Vagina (tissue), 2 donors: ENCODE measurements at places on chromosomes 11 and 22. TPM values are rescaled to one million over a fixed set of nuclear protein-coding genes. Genes with fewer than 3 reads are reported as not detected.

DNA sequence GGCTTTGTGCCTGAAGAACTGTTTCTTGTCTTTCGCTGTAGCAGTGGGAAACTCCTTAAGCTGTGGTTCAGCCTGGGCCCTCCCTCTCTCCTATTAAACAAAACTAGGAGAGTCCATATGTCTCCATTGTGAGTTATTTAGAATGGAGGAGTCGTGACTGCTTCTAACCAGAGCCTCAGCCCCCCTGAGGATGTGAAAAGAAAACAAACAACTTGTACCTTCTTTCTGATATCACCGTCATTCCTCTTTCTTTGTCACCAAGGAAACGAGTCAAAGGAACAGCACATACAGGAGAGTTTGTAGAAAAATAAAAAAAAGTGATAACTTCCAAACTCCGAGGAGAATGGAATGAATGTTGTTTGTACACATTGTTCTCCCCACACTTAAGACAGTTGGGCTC is 11.6 kb upstream of the EXT2 start:
- no peaks in the 10 kb centered on the region for H3K36me3 ChIP-seq
- DNase-seq, result no peak
- H3K27ac ChIP-seq, result no peak overlapping the region
- no peak overlapping the region for H3K4me3 ChIP-seq

DNA sequence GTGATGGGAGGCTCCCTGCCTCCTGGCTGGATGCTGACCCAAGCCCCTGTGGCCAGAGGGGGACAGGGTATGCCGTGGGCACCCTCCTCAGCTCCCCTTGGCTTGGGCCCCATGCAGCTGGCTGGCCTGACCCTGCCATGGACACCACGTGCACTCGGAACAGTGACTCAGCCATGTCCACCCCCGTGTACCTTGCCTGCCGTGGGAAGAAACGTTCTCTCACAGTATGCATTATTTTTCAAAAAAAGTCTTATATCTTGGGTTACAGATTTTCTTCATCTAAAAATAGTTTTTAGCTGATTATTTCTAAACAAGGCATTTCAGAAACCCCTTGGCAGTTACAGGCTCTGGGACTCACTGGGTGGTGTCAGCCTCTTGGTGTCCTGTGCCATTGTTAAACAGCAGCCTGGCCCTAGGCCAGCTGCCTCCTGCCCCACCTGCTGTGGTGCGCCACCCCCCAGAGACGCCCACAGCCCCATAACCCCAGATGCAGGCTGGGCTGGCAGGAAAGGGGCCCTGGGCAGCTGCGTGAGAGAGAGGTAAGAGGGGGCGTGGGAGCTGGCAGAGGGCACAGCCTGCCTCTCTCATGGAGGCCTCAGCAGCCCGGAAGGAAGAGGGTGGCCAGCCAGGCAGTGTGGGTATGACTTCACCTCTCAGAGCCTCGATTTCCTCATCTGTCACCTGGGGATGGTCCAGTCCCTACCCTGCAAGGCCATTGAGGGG is 99.8 kb downstream of the MORC2 start:
- H3K4me3 ChIP-seq, result no peak overlapping the region
- no peak overlapping the region for H3K27ac ChIP-seq
- no peak for DNase-seq
- H3K36me3 ChIP-seq, result no peaks in the 10 kb centered on the region
- H3K27me3 ChIP-seq, result no peaks in the 10 kb centered on the region

- peaks cover 6% of the 10 kb centered on the region for H3K36me3 ChIP-seq
- DNase-seq, result no peak
- no peak overlapping the region for H3K27ac ChIP-seq
- H3K27me3 ChIP-seq, result no peaks in the 10 kb centered on the region
Observed at GRCh38 chr11:124667601-124668000, 5.9 kb downstream of the SIAE start.

DNA sequence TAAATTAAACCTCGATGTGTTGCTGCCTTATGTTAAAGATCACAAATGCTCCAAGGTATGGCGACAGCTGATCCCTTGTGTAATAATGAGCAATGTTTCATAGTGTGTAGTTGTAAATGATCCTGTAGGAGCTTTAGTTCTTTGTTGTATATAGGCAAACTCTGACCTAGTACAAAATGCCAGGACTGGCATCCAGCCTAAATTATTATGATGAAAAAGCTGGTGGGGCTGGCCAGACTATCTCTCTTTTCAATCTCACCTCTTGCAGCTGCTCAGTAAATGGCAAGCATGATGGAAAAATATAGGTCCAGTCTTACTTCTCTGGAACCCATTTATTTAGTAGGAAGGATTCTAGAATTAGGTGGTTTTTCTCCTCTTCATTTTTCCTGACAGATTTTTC is 345.1 kb upstream of the C11orf87 start:
- DNase-seq, result no peak
- peaks cover 8% of the 10 kb centered on the region for H3K4me1 ChIP-seq
- no peaks in the 10 kb centered on the region for H3K27me3 ChIP-seq
- H3K36me3 ChIP-seq, result no peaks in the 10 kb centered on the region

DNA sequence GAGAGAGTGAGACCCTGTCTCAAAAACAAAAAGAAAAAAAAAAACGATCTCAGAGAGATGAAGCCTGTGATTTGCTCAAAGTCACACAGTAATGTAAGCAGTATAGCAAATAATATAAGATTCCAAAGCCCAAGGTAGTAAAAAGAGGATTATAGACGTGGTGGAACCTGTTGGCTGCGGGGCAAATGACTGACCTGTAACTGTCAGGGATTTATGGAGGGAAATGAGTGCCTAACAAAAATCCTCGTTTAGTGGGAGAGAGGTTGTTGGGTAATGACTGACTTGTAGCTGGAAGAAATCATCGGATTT is 723 bp upstream of the CLP1 start:
- H3K4me1 ChIP-seq, result peaks cover 23% of the 10 kb centered on the region
- no peaks in the 10 kb centered on the region for H3K27me3 ChIP-seq
- peaks cover 23% of the 10 kb centered on the region for H3K36me3 ChIP-seq
- H3K4me3 ChIP-seq, result peak overlapping the region; percentile 70
- peak overlapping the region; percentile 92 for H3K27ac ChIP-seq
- no peak for DNase-seq

- no peaks in the 10 kb centered on the region for H3K36me3 ChIP-seq
- peak overlapping the region; percentile 43 for H3K27ac ChIP-seq
- DNase-seq, result no peak
- peaks cover 64% of the 10 kb centered on the region for H3K4me1 ChIP-seq
- H3K27me3 ChIP-seq, result no peaks in the 10 kb centered on the region
- H3K4me3 ChIP-seq, result no peak overlapping the region
Observed at GRCh38 chr11:26946257-26946716, 47.6 kb upstream of the FIBIN start.

GRCh38 chr11:17171343-17171742 is 36.4 kb downstream of the PIK3C2A start:
- H3K27me3 ChIP-seq, result no peaks in the 10 kb centered on the region
- no peak for DNase-seq
- no peaks in the 10 kb centered on the region for H3K36me3 ChIP-seq
- no peak overlapping the region for H3K4me3 ChIP-seq
- H3K27ac ChIP-seq, result no peak overlapping the region
- H3K4me1 ChIP-seq, result no peaks in the 10 kb centered on the region

DNA sequence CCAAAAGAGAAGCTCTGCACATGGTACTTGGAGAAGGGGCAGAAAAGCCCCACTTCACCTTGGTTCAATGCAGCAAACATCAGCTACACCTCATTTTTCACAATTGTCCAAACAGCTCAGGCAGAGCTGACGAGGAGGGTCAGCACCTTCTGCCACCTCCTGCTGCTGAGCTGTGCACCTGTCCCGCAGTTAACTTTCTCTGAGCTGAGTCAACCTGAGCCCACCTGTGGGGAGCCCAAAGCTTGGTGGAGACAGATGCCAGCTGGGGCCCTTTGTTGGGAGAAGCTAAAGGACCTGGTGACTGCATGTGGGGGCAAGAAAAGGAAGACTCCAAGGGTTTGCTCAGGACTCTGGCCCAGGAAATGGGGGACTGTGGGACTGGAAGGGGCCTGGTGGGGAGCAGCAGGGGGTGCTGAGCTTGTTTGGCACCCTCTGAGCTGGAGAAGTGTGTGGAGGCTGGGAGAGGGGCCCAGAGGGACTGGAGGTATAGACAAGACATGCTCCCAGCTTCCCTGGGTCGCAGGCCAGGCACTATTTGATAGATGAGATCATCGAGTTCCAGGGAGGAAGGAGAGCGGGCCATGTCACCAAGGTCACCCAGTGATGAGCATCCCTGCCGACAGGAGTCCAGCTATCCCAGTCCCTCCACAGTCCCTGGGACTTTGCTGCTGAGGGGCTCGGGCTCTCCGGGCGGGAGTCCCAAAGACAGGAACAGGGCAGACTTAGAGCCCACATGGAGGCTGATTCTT is 53.5 kb downstream of the KCNJ4 start:
- peaks cover 8% of the 10 kb centered on the region for H3K4me1 ChIP-seq
- no peak overlapping the region for H3K4me3 ChIP-seq
- no peak for DNase-seq
- no peaks in the 10 kb centered on the region for H3K36me3 ChIP-seq

DNA sequence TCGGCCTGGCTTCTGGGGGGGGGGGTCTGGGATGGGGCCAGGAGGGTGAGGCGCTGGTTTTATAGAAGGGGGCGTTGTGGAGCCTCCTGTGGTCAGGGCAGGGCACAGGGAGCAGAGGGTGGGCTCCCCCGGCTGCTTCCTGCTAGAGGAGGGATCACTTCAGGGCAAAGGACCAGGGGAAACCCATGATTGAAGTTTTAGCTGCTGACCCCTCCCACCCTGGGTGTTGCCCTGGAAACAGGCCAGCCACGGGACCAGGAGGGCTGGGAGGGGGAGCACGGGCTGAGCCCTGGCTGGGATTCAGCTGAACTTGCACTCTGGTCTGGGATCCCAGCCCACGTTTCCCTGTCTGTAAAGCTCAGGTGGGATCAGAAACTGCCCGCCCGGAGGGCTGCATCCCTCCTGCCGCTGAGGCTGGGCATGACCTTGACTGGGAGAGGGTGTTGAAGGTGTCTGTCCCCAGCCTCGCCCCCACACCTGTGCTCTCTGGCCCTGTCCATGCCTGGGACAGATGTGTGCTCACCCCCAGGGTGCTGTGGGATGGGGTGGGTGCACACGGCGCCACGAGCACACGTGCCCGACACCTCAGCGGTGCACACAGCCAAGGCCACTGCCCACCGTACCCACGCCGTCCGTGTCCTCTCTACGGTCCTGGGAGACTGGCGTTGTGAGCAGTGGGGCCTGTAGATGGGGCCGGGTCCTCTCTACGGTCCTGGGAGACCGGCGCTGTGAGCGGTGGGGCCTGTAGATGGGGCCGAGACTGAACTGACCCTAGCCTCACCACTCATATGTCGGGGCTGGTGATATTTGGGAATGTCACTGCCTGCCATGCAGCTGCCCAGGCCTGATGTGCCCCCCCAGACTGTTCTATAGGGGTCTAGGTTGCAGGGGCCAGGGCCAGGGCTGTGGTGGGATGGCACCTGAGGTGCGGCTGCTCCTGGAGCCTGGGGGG is 2.3 kb downstream of the TSPAN4 start:
- H3K27ac ChIP-seq, result peak overlapping the region; percentile 86
- H3K36me3 ChIP-seq, result peaks cover 13% of the 10 kb centered on the region
- no peaks in the 10 kb centered on the region for H3K27me3 ChIP-seq
- peaks cover 86% of the 10 kb centered on the region for H3K4me1 ChIP-seq
- no peak for DNase-seq

GRCh38 chr11:100404907-100405306 is 282.2 kb upstream of the ARHGAP42 start:
- no peak overlapping the region for H3K4me3 ChIP-seq
- no peaks in the 10 kb centered on the region for H3K4me1 ChIP-seq
- no peak overlapping the region for H3K27ac ChIP-seq
- H3K27me3 ChIP-seq, result no peaks in the 10 kb centered on the region
- DNase-seq, result no peak
- no peaks in the 10 kb centered on the region for H3K36me3 ChIP-seq

DNA sequence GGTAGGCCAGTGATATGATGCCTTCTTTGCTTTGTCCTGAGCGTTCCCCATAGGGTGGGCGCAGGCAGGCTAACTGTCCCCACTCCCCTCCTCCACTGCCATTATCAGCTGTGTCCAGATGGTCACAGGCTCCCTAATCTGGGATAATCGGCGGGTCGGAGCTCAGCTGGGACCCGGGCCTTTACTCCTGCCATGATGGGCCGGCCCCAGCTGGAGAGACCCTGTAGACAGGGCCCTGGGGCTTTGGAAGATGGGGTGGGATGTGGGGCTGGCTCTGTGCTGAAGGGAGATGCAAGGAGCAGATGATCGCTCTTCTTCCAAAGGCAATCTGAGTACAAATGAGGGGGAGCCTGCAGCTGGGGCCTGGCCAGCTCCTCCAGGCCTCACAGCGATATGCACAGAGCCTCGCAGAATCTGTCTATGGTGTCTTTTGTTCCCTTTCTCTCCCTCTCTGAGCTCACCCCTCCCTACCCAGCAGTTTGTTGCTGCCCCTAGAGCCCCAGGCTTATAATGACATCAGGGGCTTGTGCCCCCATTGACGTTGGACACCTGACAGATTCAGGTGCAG is 11.9 kb downstream of the KLHL35 start:
- no peak overlapping the region for H3K27ac ChIP-seq
- H3K27me3 ChIP-seq, result no peaks in the 10 kb centered on the region
- DNase-seq, result no peak
- H3K4me3 ChIP-seq, result no peak overlapping the region
- H3K4me1 ChIP-seq, result no peaks in the 10 kb centered on the region
- no peaks in the 10 kb centered on the region for H3K36me3 ChIP-seq

- no peaks in the 10 kb centered on the region for H3K27me3 ChIP-seq
- no peak overlapping the region for H3K4me3 ChIP-seq
- H3K36me3 ChIP-seq, result no peaks in the 10 kb centered on the region
- no peaks in the 10 kb centered on the region for H3K4me1 ChIP-seq
- no peak overlapping the region for H3K27ac ChIP-seq
Observed at GRCh38 chr11:121231576-121232278, 60.8 kb upstream of the SC5D start.

- H3K27me3 ChIP-seq, result no peaks in the 10 kb centered on the region
- H3K4me1 ChIP-seq, result peaks cover 33% of the 10 kb centered on the region
- no peak for DNase-seq
- peak overlapping the region; percentile 64 for H3K27ac ChIP-seq
- peaks cover 5% of the 10 kb centered on the region for H3K36me3 ChIP-seq
Observed at GRCh38 chr11:6468712-6469495, 4.8 kb downstream of the TRIM3 start.

GPHA2 gene
- total RNA-seq, result not detected

ISX gene
- not detected for total RNA-seq

FGF3 gene
- not detected for total RNA-seq

ANKK1 gene
- total RNA-seq, result 1.5 TPM
